SHP77 treated with DMSO at 0.1 percent for 48 hours (cell line): ENCODE measurements at places on chromosomes 2 and 18.

DNA sequence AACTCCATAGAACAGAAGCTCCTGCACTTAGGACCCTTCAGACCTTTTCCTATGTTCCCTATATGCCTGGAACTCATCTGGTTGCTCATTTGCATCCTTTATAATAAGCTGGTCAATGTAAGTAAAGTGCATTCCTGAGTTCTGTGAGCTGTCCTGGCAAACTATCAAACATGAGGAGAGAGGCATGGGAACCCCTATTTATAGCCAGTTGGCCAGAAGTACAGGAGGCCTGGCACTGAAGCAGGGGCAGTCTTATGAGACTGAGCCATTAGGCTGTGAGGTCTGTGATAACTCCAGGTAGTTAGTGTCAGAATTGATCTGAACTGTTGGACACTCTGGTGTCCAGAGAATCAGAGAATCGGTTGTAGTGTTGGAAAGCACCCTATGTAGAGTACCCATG is 88.4 kb downstream of the EHD3 start:
- DNase-seq: no peak

DNA sequence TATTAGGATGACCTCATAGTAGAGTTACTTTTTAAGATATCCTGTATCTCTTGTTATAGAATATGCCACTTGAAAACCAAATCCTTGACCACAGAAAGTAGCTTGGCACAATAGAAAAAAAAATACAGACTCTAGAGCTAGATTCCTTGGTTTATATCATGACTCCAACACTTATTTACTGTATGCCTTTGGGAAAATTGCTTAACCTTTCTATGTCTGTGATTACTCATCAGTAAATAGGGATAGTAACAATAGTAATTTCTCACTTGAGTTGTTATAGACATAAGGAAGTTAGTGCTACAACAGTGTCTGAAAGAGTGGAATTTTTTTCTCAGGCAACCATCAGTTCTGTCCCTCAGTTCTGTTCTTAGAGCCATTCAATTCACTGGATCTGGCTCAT is 193.8 kb downstream of the GULP1 start:
- no peak for DNase-seq

DNA sequence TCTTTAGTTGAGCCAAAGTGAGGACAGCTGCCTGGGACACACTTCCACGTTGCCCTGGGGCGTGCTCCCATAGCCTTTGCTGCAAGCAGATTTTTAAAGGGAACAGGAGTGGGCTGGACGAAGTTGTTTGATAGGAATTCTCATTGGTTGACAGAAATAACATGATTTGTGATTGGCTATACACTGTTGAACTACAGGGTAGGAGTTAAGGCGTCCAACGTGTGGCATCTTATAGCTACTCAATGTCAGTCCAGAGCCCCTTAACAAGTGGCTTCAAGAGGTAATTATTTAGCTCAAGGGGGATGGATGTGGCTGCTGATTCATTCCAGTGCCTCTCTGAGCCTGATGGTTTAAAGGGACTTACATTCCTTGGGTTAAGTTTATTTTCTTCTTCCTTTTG is 65.5 kb downstream of the ACAA2 start:
- DNase-seq: no peak

- DNase-seq: no peak
Observed at GRCh38 chr2:190802626-190803209, 77.9 kb upstream of the GLS start.

GRCh38 chr2:71759060-71759459 is 305.7 kb downstream of the DYSF start:
- no peak for DNase-seq

DNA sequence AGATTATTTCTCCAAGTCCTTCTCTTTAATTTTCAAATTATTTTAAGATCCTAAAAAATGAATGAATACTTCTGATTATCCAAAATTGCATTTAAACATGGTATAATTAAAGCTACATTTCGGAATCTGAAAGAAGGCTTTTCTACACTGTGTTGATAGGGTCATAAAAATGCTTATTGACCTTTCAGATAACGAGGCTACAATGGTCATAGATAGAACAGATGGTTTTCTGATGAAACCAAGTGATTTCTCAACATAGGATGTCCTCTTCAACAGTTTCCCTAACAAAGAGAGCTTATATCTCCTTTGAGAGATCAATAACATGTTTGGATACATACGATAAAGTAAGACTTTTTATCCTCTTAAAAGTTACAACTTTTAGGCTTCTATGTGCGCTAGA is 201.1 kb downstream of the PTH2R start:
- peak; percentile 59 for DNase-seq

DNA sequence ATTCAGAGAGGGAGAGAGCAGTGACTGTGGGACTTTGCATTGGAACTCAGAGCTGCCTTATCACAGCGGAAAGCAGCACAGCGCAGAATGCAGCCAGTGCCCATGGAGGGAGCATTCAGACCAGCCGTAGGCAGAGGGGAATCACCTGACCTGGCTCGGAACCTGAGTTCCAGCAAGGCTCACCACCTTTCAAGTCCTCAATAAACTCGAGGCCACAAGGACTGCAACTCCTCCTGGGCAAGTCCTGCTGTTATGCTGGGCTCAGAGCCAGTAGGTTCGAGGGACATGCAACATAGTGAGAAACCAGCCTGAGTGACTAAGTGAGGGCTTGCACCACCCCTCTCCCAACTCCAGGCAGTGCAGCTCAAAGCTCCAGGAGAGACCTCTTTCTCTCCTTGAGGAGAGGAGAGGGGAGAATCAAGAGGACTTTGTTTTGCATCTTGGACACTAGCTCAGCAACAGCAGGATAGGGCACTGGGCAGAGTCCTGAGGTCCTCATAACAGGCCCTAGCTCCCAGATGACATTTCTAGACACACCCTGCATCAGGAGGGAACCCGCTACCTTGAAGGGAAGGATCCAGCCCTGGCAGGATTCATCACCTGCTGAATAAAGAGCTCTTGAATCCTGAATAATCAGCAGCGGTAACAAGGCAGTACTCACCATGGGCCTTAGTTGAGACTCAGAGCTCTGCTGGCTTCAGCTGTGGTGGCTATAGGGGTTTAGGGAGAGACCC is 136.8 kb upstream of the OTOS start:
- DNase-seq: no peak

DNA sequence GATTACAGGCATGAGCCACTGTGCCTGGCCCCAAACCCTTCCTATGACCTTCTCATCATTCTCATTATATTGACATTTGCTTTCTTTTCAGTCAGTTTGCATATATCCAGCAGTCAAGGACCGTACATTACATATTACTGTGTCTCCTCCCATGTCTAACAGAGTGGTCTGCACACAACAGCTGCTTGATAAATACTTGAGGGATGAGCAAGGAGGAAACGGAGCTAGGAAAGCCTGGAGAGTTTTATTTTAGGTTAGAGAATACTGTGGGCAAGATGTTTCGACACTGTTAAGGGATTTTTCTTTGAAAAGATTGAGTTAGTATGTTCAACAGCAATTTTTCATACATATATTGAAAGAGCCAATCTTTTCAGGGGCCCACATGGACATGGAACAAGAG is 76.2 kb upstream of the CHRNA1 start:
- no peak for DNase-seq

- DNase-seq: no peak
Observed at GRCh38 chr2:176390276-176391147, 121.3 kb downstream of the MTX2 start.

- no peak for DNase-seq
Observed at GRCh38 chr2:175233135-175233719, 51.7 kb upstream of the ATP5MC3 start.

GRCh38 chr2:208025037-208025813 is at the start of gene PLEKHM3:
PLEKHM3 (minus strand) TSS chr2:208025527; CDS start chr2:208001639, 23,888 bp downstream.
- DNase-seq: peak; percentile 47

- no peak for DNase-seq
Observed at GRCh38 chr2:191954451-191954850, 107.6 kb upstream of the CAVIN2 start.

DNA sequence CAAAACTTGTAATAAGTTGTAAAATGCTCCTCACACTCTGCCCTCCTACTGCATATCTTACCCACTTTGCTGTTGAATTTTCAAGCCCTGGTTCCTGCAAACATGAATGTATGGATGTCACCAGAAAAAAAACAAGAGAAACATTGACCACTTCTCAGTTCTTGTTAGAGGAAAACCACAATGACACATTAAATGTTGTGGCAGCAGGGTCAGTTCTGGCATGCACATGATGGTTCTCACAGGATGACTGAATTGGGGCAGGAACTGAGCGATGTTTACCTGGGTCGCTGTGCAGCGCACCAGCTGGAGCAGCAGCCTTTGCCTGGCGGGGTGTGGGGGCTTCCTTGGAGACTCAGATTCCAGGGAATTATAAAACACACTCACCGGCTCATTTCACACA is 14.0 kb upstream of the PRKCE start:
- no peak for DNase-seq

- peak; percentile 57 for DNase-seq
Observed at GRCh38 chr2:11738589-11739436, 7.6 kb upstream of the LPIN1 start.

DNA sequence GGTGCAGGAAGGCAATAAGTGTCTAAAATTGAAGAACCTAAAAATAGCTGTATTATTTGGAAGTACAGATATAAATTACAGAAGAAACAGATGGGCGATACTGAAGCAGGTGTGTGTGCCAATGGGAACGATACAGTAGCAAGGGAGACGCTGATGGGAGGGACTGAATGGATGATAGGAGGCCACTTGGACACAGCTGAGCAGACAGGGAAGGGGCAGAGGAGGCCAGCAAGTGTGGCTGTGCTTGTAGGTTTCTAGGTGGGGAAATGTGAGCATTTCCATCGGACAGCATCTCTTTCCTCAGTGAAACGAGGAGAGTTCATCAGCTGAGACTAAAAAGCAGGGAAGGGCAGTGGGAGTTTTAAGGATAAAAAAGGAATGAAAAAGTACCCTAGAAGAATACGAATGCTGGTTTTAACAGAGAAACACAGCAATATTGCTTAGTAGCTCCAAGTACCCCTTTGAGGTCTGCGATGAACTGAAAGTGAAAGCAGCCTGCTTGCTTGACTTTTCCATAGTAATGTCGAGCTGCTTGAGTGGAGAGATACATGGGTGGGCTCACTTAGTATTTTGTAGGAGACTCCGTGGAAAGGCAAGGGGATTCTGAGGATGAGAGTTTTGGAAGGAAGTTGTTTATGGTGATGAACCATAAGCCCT is 91.7 kb upstream of the EPC2 start:
- no peak for DNase-seq

DNA sequence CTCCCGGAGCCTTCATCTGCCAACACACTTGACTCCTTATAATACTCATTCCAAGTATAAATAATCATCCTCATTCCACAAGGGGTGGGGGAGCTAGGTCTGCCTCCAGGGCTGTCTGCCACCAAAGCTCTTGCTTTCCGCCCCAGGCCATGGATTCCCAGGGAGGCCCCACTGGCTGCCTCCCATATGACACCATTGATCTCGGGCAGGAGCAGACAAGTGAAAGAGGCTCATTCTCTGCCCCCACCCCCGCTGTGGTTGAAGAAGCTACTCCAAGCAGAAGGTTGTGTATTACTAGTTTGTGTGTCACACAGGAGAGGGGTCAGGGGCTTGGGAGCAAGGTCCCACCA is 99.5 kb downstream of the MRO start:
- DNase-seq: no peak

GRCh38 chr2:202871300-202872141 is at the start of gene ICA1L:
ICA1L (minus strand) TSS chr2:202871766; CDS start chr2:202829009, 42,757 bp downstream.
- peak; percentile 37 for DNase-seq

- no peak for DNase-seq
Observed at GRCh38 chr2:225616848-225617247, 217.3 kb downstream of the NYAP2 start.

- DNase-seq: no peak
Observed at GRCh38 chr2:240596080-240596460, 9.5 kb downstream of the CAPN10 start.

DNA sequence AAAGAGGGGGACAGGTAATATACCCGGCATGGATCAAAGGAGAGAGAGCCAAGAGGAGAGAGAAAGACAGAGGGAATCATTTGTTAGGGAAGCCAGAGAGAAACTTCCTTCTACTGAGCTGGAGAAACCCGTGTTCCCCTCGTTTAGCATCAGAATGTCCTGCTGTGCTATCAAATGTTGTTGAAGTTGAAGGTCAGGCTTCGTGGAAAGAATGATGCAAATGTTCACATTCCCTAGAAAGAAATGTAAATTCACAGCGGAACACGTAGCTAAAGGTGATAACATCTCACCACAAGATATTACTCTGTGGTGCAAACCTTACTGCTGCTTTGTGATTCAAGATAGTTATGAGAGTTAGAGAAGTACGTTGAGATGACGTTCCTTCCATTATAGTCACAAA is 258.1 kb downstream of the LNPK start:
- no peak for DNase-seq

- no peak for DNase-seq
Observed at GRCh38 chr2:41932241-41933045, 115.4 kb upstream of the PKDCC start.

DNA sequence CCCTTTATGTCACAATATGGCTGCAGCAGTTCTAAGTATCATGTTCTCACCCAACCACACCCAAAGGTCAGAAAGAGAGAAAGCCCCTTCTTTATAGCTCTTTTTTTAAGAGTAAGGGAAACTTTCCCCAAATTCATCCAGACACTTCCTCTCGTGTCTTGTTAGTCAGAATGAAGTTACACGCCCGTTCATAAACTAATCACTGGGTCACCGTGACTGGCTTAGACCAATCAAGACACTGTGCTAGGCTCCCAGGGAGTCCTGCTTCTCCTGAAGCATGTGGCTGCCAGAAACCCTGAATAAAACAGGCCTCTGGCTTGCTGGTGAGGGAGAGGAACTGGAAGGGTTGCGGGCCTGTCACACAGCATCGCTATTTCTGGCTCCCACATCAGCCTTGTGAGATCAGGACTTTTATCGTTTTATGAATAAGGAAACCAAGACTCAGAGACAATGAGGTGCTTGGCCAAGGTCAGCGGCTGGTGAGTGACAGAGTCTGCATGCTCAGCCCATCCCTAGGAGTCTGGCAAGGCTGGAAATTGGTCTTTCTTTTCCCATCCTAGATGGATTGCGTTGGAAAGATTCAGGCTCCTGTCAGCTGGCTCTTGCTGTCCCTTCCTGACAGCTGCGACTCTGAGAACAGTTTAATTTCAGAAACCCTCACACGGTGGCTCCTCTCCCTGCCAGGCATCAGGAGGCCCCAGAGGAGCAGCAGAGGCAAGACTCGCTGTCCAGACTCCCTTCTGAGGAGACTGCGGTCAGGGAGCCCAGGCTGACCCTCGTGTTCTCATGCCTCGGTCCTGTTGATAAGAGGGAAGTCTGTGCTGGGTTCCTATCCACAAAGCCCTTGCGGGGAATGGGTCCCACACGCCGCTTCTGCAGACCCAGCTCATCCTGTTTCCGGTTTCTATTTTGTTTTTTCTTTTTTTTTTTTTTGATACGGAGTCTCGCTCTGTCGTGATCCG is 104.5 kb upstream of the TAF1B start:
- DNase-seq: no peak

- peak; percentile 1 for DNase-seq
Observed at GRCh38 chr2:148253685-148254084, 232.8 kb downstream of the MBD5 start.

DNA sequence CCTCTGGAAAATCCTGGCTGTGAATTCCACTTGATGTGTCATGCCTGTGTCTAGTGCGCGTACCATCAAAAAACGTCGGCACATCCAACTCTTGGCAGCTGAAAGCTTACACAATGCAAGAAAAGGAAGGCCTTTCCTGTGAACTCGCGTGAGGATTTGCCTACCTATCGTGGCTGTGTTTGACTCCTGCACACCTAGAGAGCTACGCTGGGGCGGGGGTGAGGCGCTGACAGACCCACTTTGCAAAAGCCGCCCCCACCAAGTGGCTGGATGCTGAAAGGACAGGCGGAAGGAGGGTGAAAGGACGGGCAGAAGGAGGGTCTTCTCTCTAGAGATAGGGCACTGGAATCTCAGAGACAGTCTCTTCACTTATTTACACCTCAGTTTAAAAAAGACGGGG is 270.1 kb downstream of the EIPR1 start:
- DNase-seq: no peak

GRCh38 chr2:138877421-138877820 is 97.2 kb upstream of the NXPH2 start:
- DNase-seq: no peak
